Daoy (cell line): ENCODE measurements at places on chromosomes 7 and 10. TPM values are rescaled to one million over a fixed set of nuclear protein-coding genes. Genes with fewer than 3 reads are reported as not detected.

- DNase-seq = no peak
Observed at GRCh38 chr10:24156686-24157085, 52.3 kb upstream of the KIAA1217 start.

NUTM2E gene
- total RNA-seq = under 0.01 TPM in 1 of 2 replicates, not detected in the other

TMEM229A gene
- not detected in 2 replicates for total RNA-seq

- DNase-seq = no peak
Observed at GRCh38 chr7:111274857-111275256, 183.9 kb downstream of the LRRN3 start.

DNA sequence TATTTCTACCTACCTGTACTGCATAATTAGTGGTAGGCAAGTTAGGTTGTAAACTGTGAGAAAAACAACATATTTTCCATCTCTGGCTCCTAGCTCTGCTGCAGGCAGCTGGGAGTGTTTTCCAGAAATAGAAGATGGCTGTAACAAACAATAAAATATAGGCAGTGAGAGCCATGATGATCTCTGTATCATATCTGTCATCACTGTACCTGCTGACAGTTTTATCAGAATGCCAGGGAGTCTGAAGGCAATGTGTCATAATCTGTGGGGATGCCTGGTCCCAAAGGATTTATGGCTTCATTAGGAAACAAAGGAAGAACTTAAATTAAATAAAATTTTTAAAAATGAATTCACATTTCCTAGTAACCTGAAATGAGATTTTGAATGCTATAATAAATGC is 160.9 kb upstream of the SMIM30 start:
- DNase-seq = no peak

DNA sequence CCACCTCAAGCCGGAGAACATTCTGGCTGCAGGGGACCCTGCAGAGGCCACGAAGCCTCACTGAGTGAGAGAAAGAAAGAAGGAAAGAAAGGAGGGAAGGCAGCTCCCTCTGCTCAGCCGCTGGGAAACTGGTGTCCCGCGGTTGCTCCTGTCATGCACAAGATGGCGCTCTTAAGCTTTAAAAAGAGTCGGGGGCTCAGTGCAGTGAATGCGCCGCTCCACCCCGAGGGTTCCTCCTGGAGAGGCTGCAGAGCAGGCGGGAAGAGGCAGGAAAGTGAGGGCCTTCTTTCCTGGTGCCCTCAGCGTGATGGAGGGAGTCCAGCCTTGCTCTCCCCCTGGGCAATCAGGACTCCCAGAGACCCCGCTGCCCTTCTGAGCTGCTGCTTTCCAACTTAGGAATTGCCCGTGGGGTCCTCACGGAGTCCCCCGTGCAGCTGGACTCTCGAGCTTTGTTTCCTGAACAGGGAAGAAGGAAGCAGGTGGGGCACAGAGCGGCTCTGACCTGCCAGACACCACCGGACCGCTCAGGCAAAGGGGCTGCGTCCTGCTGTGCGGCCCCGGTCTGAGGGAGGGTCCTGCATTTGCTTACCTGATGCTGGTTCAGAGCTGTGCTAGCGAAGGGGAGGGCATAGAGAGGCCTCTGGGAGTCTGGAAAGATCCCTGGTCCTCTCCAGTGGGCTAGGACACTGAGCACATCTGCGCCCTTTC is 141.9 kb upstream of the MKI67 start:
- peak; percentile 69 for DNase-seq

DGKI gene
- 26.1 and 29.9 TPM in 2 replicates for total RNA-seq

GRCh38 chr7:127891854-127892438 is 139.3 kb downstream of the LRRC4 start:
- no peak for DNase-seq

- DNase-seq = no peak
Observed at GRCh38 chr10:16901106-16901505, 83.9 kb upstream of the RSU1 start.

ECHDC3 gene
- 7.9 TPM in 2 replicates for total RNA-seq

DNA sequence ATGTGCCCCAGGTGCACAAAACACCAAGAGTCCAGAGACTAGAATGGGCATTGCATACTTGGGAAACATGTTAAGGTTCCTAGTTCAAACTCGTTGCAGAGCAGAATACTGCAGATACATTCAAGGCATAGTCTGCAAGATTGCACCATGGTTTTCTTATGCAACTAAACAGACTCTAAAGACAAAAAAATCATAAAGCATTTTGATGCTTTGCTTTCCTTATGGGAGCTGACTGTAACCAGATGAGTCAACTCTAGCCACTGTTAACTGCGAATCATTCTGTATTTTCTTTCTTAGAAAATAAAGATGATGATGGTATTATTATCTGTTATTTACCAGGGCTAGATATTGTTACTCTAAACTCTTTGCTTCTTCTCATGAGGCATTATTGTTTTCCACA is 19.7 kb downstream of the TRUB1 start:
- no peak for DNase-seq

DNA sequence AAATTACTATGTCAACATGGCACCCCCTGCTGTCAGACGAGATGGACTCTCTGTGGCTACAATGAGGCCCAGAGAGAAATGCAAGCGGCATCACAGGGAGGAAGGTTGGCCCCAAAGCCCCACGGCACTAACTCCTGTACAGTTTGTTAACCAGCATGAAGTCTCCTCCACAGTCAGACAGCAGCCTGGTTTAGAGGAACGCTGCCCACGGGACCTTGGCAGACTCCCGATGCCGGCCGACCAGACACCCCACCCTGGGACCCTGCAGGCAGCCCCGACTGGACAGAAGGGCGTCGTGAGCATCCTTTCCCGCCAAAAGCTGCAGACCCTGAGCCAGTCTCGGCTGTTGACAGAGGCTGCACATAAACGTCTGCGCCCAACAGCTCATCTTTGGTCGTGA is 158.8 kb downstream of the DIP2C start:
- no peak for DNase-seq

CALML5 gene
- not detected in 2 replicates for total RNA-seq

- DNase-seq = no peak
Observed at GRCh38 chr7:151877911-151878835, 1.3 kb upstream of the PRKAG2 start.

COL28A1 gene
- total RNA-seq = not detected in 2 replicates

DNA sequence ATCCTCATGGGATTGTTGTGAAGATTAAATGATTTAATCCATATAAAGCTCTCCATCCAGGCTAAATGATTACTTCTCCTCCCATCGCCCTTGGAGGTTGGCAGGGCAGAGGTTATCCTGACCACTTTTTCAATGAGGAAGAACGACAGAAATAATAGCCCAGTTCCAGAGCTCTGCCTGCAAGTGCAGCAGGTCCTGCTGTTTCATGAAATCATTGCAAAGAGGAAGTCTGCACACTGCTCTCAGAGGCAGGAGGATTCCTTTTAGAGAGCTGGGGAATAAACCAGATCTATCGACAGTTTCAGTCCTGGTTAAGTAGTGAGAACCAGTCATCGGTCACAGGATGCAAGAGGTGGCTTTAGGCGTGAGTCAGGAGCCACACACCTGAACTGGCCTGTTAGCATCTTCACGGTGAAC is 25.0 kb upstream of the CDH23 start:
- DNase-seq = no peak

GRCh38 chr10:59536167-59537014 is 173.3 kb downstream of the SLC16A9 start:
- peak; percentile 63 for DNase-seq

LEP gene
- not detected in 2 replicates for total RNA-seq

CPXM2 gene
- 4.9 and 8.6 TPM in 2 replicates for total RNA-seq

GRCh38 chr7:105876964-105877601 is 684 bp upstream of the ATXN7L1 start:
- DNase-seq = peak; percentile 71

DNA sequence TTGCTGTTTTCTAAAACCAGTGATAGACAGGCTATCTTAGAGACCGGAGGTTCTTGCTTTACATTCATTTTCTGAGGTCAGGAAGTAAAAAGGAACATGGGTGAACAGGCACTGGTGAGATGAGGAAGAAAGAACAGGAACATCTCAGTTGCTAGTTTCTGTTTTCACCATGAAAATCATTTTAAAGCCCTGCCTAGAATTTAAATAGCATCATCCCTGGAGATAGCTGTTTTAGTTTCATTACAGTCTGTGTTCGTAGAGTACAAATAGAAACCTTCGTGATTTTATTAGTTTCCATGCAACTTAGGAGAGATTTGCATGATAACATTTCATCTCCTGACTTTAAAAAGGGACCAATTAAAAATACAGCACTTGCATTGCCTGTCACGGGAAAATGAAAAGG is 14.7 kb downstream of the KCNMA1 start:
- DNase-seq = no peak

TNRC18 gene
- total RNA-seq = 17.7 and 31.5 TPM in 2 replicates

GRCh38 chr10:114395366-114396022 is 8.8 kb downstream of the AFAP1L2 start:
- no peak for DNase-seq

DNA sequence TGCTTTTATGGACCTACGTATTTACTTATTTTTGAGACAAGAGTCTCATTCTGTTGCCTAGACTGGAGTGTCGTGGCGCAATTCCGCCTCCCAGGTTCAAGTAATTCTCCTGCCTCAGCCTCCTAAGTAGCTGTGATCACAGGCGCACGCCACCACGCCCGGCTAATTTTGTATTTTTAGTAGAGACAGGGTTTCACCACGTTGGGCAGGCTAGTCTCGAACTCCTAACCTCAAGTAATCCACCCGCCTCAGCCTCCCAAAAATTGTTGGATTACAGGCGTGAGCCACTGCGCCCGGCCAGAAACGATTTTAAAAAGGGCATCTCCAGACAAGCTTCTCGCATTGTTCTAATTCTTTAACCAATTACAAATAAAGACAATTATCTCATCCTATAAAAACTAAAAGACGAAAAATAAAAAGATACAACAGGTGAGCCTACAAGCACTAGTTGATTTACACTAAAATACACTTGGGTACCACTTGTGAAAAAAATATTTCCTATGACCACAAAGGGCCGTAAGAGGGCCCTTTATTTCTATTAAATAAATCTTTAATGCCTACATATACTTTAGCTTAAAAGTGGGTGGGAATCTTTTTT is 2.4 kb downstream of the TRA2A start:
- no peak for DNase-seq

DNA sequence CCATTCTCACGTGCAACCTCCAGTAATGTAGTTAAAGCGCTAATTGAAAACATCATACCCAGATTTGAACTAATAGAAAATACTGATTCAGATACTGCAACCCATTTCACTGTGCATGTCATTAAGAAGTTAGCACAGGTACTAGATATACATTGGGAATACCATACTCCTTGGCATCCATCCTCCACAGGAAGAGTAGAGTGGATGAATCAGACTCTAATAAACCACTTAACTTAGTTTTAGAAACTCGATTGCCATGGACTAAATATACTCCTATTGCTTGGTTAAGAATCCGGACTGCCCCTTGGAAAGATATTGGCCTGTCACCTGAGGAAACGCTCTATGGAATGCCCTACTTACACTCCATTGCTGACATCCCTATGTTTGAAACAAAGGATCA is 9.5 kb downstream of the AKR1B15 start:
- no peak for DNase-seq
